A549 treated with AZD2906 at 1 μM for 4 hours (cell line): ENCODE measurements at places on chromosomes 2 and 18. TPM values are rescaled to one million over a fixed set of nuclear protein-coding genes. Genes with fewer than 3 reads are reported as not detected.

WDR54 gene
- 76.9 to 92.7 TPM (median 91.5 TPM) in 5 replicates for total RNA-seq

DPYSL5 gene
- 4.1 to 5.6 TPM (median 5.2 TPM) in 5 replicates for total RNA-seq

MRO gene
- 0.08 to 0.36 TPM (median 0.26 TPM) in 5 replicates for total RNA-seq

NCKAP1 gene
- total RNA-seq: 87.3 to 111 TPM (median 101 TPM) in 5 replicates

COL4A3 gene
- total RNA-seq: 0.60 to 0.96 TPM (median 0.80 TPM) in 5 replicates
